Stimulated activated CD4-positive, alpha-beta T cell treated with anti-CD3 and anti-CD28 coated beads, Interleukin-15, amount 100 ng/mL, for 1 hour (primary cell): ENCODE measurements at places on chromosomes 11 and 22.

DNA sequence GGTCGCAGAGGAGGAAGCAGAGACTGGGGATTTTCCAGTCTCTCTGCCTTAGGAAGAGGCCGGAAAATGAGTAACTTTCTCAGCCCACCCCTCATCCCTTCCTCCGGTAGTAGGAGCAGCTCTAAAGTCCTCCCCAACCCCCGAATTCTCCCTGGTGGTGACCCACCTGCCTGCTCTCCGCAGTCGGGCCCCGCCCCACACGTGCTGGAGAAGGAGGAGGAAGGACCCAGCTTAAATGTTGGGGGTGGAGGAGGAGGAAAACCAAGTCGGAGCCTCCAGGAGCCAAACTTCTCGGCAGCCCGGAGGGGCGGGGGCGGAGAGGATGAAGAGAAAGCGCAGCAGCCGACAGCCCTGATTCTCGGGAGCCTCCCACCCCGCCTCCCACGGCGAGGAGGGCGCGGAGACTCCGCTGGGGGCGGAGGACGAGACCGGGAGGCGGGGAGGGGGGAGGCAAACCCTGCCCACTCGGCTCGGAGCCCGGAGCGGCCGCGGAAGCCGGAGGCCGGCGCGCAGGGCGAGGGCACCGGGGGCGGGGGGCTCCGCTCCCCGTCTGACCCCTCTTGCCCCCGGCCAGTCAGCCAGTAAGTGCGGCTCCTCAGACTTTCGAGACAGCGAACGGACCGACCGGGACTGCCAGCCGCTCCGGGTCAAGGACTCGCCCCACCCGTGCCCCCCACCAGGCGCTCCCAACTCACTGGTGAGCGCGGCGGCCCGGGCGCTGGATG, at the start of gene TPBGL:
TPBGL (plus strand) TSS at position 464 of the 725 bp plus-strand sequence. CDS start 276 bp downstream, outside the sequence.
- DNase-seq = no peak

GRCh38 chr11:18907391-18907790, 31.8 kb downstream of the MRGPRX1 start:
- no peak for DNase-seq

DNA sequence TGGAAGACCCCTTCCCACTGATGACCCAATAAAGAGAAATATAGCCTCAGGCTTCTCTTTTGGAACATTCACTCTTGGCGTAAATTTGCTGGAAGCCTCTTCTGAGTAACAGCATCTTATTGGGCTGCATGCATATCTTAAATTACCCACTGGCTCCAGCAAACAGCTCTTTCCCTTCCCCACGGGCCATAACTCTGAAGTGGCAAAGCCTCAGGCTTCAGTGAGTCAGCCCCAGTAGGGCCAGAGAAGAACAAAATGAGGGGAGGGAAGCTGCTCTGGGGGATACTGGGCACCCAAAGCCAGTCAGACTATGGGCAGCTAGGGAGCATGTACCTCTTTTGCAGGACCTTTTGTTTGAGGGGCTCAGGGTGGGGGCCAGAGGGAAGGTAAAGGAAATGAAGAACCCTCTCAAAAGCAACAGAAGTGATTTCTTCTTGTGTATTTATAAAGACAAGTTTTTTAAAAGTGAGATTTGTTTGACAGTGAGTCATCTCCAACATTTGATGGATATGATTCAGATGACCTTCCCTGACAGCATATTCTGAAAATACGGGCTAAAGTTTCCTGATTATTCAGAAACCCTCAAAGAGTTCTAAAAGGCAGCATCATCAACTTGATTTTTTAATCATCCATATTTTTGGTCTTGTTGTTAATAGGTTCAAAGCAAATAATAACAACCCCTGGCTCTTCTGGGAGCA, 203.4 kb downstream of the KIF18A start:
- DNase-seq = no peak

DNA sequence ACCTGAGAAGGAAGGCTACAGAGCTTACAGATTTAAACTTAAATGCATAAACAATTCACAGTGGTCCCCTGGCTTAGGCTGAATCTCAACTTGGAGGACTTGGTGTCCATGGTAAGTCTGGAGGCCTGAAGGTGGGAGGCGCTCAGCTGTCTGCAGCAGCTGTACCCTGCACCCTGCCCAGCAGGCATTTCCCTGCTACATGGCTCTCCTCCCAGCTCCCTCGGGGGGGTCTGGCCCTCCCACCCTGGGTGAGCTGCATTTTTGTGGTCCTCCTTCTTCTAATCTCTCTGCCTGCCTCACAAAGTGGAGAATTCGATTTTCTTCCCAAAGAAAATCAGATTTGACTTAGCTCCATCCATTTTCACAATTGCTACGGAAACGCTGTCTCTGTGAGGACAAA, 273.2 kb downstream of the KIRREL3 start:
- no peak for DNase-seq

- DNase-seq = no peak
Observed at GRCh38 chr22:36124666-36125065, 35.9 kb downstream of the APOL3 start.

GRCh38 chr22:23285734-23286133, 105.4 kb downstream of the BCR start:
- no peak for DNase-seq

- DNase-seq = no peak
Observed at GRCh38 chr11:27420217-27420616, 52.4 kb downstream of the LGR4 start.

GRCh38 chr11:116445108-116446047, 327.4 kb downstream of the BUD13 start:
- no peak for DNase-seq

GRCh38 chr22:48706934-48707762, 1120.5 kb downstream of the BRD1 start:
- DNase-seq = no peak

GRCh38 chr11:35330931-35331330, 88.4 kb downstream of the SLC1A2 start:
- peak; percentile 17 for DNase-seq

- DNase-seq = no peak
Observed at GRCh38 chr11:70680781-70681281, 282.5 kb downstream of the CTTN start.

DNA sequence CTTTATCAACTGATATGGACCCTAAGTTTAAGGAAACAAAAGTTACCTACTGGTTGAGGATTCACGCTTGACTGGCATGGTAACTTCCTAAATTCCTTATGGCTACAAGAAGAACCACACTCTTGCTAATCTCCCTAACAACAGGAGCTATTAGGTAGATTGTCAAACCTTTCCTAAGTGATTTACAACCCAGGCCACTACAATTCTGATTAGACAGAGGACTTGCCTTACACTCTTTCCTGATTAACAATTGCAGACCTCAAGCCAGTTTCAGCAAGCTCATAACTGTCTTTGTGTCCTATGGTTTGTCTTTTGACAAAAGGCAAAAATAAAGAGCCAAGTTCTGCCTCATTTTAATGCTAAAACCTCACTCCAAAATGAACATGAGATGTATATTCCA, 16.3 kb downstream of the OR52K2 start:
- DNase-seq = no peak

DNA sequence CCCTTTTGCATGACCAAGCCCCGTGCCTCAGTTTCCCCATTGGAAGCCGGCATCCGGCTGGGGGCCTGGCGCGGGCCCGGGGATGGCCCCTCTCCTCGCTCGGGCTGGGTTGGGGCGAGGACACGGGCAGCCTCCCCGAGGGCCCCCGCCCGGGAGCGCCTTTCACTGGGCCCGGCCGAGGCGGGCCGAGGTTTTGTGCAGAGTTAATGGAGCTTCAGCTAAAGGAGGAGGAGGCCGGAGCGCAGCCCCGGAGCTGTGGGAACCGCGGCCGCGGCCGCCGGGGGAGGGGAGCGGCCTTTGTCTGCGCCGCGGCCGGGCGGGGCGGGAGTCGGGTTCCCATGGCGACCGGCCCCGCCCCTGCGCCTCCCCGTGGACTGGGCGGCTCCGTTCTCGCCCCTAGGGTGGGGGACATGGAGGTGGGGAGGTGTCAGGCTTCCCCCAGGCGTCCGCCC, 1.4 kb upstream of the MAPK11 start:
- peak; percentile 52 for DNase-seq

GRCh38 chr22:22157348-22157725, 87.2 kb upstream of the VPREB1 start:
- DNase-seq = no peak

- no peak for DNase-seq
Observed at GRCh38 chr22:37802310-37803194, 5.2 kb upstream of the GCAT start.

GRCh38 chr11:80532633-80533232, 1091.9 kb upstream of the TENM4 start:
- DNase-seq = no peak
